ENCODE measurements at places on chromosomes 11 and 22.

- no peak for DNase-seq
These were observed 133.4 kb downstream of the DBX1 start for GRCh38 chr11:20026629-20027555.

GRCh38 chr22:50612168-50612527 lies 11.6 kb downstream of the MAPK8IP2 start:
- no peak for DNase-seq

- DNase-seq: no peak
These were observed 5.3 kb upstream of the ABCC8 start for GRCh38 chr11:17481905-17482304.

GRCh38 chr11:126664643-126665042 lies 309.2 kb downstream of the ST3GAL4 start:
- no peak for DNase-seq

GRCh38 chr11:46640036-46640788 lies 22.9 kb downstream of the ATG13 start:
- DNase-seq: no peak

DNA sequence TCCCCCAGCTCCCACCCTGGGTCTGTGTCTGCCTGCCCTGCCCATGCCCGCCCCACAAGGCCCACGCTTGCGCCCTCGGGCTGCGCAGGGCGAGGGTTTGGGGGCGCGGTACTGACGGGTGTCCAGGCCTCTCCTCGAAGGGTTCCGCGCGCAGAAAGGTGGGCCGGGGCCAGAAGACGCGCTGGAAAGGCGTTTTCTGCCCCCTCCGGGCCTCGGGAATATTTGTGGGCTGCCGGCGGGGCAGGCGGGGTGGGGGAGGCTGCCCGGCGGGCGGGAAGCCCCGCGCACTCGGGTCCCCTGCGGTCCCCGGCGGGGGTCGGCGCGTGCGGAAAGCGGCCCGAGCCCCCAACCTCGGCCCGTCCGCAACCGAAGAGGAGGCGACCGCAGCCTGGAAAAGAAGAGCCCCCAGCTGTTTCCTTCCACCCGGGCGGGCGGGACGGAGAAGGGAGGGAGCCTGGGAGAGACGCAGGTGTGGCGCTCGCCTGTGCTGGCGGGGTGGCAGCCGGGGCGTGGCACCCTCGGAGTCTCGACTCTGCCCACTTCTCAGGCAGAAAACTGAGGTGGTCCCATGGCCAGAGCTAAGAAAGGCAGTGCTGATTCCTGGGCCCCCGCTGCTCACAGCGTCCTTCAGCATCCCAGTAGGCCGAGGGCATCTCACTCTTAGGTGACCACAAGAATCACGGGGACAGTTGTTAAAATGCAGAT lies 59.0 kb downstream of the THAP12 start:
- DNase-seq: no peak

- DNase-seq: no peak
These were observed 732.1 kb downstream of the NELL1 start for GRCh38 chr11:21401496-21401895.

DNA sequence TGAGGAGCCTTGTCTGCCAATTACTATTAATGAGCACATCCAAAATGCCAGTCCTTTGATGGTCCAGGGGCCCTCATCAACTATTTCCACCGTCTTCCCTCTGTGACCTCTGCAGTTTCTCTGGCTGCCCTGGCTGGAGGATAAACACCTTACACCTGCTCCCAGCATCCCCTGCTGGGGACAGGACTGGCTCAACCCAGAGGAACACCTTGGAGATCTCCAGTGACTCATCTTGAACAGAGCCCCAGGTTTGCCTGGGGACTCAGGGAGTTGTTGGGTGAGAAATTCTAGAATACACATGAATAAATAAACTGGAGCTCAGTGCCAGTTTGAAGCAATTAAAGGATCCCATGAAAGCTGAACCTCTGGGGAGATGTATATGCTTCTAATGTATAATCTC lies 24.0 kb upstream of the ELF5 start:
- no peak for DNase-seq

GRCh38 chr11:101707477-101707876 lies 123.7 kb upstream of the TRPC6 start:
- DNase-seq: no peak

DNA sequence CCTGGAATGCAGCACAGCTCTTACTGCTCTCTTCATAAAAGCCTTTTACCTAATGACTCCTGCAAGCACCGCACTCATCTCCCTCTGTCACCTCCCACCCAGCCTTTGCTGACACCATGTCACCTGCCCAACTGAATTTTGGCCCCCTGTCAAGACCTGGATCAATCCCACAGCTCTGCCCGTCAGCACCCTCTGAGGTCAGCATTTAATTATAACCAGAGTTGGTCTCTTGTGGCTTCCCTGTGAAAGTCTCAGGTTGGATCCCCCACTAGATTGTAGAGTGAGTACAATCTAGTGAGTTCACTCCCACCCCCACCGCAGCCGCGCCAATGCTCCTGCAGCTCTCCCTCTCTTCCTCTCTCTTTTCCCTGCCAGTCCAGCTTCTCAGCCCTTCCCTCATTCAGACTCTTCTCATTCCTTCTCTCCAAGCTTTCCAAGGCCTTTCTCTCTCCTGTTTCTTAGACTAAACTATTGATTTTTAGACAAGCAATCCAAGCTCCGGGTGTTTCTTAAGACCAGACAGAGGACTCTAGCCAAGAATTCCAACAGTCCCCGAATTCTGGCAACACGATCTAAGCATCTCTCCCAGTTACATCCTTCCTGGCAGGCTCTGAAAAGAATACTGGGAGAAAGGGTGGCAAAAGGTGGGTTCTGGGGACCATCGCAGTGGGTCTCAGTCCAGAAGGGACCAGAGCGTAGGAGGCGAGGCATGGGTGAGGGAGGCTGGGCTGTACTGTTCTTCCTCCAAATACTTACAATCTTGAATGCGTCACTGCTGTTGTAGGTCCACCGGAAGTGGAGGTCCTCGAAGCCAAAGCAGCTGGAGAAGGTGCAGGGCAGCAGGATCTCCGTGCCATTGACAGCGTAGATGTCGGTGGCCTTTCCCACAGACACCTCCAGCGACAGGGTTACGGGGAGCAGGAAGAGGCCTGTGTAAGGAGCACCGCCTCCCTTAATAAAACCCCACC lies 8.0 kb downstream of the SCN4B start:
- DNase-seq: no peak

- DNase-seq: no peak
These were observed 1068.9 kb downstream of the OPCML start for GRCh38 chr11:132463295-132464002.

DNA sequence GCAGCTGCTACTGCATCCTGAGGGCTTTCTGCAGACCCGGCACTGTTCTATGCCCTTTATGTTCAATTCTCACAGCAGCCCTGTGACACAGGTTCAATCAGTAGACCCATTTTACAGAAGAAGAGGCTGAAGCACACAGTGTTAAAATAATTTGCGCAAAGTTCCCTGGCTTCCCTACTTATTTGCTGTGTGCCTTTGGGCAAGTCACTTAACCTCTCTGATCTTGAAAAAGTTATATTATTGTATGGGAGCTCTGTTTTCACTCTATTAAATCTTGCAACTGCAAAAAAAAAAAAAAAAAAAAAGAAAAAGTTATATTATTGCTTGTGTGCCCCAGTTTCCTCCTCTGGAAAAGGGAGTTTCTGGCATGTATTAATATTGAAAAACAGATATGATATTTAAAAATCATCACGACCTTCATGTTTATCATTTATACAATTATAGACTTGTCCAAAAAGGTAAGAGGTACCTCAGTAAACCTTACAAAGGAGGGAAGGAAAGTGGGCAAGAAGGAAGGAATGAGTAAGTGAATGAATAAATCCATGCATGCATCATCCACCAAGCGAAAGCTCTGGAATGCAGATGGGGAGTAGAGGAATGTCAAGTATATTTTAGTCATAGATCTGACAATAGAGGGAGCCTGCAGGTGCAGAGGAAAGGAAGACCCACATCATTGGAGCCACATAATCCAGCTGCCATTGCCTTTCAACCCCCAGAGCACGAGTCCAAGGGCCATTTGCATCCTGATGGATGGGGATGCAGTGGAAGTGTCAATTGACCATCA lies 21.2 kb upstream of the ISX start:
- DNase-seq: no peak

- DNase-seq: no peak
These were observed 265.9 kb upstream of the MPPED2 start for GRCh38 chr11:30852091-30852490.

DNA sequence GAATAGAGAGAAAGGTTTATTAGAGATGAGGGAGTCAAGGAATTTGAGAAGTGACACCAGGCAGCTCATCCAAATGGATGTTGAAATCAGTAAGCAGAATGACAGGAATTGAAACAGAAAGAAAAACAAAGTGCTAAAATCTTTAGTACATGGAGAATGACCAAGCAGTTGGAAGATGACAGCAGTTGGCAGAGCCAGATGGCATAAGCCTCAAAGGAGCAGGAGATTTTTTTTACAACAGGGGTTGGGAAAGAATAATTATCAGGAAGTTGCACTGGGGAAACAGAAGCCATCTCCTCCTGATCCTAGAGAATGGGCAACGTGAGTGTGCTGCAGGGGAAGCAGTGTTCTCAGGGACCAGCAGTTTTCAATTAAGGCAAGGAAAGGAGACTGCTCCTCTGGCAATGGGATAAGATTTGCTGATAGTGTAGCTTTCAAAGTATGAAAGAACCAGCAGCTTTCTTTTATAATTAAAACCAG lies 28.9 kb downstream of the RAB39A start:
- no peak for DNase-seq

- DNase-seq: no peak
These were observed 38.6 kb downstream of the SHISA8 start for GRCh38 chr22:41876275-41876674.

GRCh38 chr11:2891326-2892214 lies 6.0 kb upstream of the CDKN1C start:
- no peak for DNase-seq

- DNase-seq: no peak
These were observed 27.8 kb upstream of the SHISAL1 start for GRCh38 chr22:44340271-44341239.

DNA sequence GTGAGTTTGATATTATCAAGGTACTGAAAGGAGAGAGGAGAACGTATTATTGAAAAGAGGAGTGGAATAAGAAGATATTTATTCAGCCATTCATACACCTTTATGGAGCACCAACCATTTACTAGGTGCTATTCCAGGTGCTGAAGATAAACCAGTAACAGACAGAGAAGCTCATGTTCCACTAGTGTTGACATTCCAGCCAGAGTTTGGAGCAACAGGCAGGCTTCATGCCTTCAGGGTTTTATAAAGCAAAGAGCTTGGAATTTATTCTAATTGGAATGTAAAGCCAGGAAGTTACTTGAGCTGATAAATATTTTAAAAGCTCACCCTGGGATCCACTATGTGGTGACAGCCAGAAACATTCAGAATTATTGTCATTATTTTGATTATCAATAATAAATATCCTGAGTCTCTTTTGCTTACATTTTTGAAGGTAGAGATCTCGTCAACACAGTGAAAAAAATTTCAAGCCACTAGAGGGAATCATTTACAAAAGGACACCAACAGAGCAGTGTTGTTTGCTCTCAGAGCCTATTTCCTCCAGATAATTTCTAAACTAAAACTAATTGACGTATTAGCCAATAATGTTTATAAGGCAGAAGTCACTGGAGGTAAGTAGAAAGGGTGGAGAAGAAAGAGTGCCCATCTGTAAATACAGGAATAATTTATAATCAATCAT lies 172.0 kb downstream of the KCNA4 start:
- DNase-seq: no peak

- no peak for DNase-seq
These were observed 22.9 kb downstream of the FAR1 start for GRCh38 chr11:13691286-13691899.

DNA sequence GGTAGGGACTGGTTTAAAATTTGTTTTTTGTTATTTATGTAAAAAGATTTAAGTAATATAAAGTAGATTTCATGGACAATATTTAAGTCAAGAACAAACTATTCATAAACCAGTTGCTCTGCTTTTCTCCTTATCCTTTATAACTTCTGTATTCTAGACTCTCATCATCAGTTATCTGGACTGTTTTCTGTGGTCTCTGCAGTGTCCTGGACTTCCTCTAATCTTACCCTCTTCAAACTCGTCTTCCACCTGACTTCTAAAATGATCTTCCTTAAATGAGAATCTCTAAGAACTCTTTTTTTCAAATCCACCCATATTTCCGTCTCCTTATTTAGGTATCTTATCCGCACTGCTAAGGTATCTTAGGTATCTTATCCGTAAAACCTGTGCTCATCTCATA lies 8.1 kb downstream of the RRM1 start:
- no peak for DNase-seq

DNA sequence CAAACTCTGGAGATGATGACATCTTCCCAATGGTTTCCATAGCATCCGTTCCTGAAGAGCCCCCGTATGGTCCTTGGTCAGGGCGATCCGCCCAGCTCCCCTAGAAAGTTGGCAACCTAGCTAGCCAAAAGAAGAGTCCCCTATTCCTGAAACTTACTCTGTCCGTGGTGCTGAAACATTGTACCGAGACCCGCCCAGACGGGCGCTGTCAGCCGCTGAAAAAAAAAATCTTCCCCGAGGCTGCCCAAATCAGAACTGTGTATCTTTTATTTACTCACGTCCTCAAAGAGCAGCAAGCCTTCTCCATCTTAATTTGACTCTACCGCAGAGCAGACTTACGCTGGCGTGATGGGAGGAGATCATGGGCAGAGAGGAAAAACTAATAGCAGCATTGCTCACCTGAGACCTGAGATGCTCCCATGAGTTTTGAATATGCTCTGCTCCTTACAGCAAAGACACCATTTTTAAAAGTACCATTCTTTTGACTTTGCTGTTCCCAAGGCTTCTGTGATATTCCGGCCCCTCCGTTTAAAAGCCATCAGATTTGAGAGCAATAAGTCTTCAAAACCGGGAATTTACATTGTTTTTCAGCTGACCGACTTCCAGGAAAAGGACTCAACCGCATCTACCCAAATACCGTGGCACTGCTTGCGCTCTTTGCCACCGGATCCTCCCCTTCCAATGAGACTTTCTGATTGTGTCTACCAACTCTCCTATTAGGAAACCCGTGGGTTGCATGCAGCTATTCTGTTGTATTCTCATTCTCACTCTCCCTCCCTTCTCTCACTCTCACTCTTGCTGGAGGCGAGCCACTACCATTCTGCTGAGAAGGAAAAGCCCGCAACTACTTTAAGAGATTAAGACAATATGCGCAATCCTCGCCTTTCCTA lies at the start of gene SLC17A6:
SLC17A6 (plus strand) TSS at position 786 of the 890 bp plus-strand sequence. CDS start 153 bp downstream, outside the sequence.
- peak; percentile 0 for DNase-seq
